Urinary bladder (tissue), 4 donors: ENCODE measurements at places on chromosomes 1 and 21.

- DNase-seq, result no peak
Measured at GRCh38 chr1:1770102-1770501, 8.2 kb downstream of the NADK start.

- no peak for DNase-seq
Measured at GRCh38 chr1:58524353-58524945, 22.1 kb downstream of the OMA1 start.

- no peak for DNase-seq
Measured at GRCh38 chr1:147515045-147515869, 26.0 kb upstream of the BCL9 start.

DNA sequence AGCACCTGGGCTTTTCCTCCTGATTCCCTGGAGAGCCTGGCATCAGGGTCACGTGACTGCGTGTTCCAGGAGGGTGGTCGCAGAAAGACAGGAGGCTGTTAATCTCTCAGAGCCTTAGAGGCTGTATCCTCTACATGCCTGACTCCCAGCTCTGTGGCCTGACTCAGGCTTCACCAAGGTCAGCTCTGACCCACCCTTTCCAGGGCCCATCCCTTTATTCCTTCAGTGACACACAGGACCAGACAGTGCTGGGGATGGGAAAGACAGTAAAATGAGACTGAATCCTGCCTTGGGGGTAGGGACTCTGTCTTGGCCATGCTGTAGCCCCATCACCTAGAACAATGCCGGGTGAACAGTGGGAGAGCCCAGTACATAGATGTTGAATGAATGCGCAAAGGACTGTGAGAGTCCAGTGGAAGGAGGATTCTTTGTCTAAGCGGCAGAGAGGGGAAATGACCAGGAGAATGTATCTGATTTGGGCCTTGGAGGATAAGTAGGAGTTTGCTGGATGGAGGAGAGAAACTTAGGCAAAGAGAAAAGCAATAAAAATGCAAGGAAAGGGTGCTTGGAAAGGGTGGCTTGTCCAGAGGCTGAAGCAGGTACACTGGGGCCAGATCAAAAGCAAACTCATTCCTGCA, 33.0 kb downstream of the EPHX1 start:
- no peak for DNase-seq

DNA sequence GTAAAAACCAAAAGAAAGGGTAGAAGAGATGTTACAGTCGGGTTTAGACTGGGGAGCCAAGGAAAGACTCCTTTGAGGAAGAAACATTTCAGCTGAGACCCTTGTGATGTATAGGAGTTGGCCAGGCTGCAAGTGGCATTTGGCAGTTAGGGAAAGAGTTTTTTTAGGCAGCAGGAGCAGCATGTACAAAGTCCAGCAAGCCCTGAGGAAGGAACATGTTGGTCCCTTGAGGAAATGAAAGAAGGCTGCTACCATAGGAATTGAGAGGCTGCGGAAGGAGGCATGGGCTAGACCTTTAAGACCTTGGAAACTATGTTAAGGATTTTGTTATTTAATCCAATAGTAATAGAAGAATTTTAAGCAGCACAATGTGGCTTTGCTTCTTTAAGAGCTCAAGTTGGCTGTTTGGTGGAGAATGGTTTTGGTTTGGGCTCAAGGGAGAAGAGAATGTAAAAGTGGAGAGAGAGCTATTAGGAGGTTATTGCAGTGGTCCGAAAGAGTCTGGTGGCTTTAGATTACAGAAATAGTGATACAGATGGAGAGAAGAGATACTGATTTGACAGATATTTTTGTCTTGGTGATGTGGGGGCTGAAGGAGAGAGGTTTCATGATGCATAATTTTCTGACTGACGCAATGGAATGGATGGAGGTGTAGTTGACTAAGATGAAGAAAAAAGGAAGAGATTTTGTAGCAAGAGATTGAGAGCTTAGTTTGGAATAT, 26.6 kb downstream of the SMAP2 start:
- no peak for DNase-seq

DNA sequence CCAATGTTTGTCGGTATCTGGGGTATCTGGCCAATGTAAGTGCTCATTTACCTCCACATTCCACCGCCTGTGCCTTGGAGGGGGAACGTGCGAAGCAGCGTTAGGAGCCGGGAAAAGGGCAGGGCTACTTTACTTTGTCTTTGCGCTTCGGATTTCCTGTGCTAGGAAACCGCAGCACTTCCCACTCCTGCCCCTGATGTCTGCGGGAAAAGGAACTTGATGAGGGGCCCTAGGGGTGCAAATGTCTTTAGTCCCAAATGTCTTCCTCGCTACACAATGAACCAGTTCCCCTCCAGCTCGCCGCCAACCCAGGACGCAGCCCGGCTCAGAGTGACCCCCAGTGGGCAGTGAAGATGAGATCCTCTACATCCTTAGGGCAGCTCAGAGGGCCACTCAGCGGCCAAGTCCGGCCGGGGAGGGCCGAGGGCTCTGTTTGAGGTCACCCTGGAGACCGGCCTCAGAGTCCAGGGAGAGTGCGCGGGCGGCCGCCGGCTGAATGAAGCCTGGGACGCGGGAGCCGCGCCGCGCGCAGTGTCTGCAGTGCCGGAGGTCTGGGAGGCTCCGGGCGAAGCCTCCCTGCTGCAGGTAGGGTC, at the start of gene DYNLT5:
DYNLT5 (plus strand) TSS at position 460 of the 593 bp plus-strand sequence. CDS start 2,200 bp downstream, outside the sequence.
- DNase-seq, result no peak

- DNase-seq, result no peak
Measured at GRCh38 chr1:112247036-112247597, 148.9 kb upstream of the CTTNBP2NL start.

DNA sequence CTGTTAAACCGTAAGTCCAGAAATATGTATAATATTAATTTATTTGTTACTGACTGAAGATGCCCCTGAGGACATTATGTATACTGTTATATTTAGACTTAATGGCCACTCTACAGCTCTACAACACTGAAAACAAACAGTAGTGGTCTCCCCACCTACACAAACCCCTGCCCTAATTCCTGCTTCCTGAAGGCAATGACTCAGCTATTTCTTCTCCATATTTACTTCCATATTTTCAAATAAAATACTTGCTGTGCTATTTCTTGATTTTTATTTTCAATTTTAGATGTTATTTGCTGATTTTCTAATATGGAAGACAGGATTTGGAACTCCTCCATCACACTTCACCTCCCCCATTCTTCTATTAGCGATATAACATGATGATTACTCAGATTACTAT, 97.6 kb downstream of the PCNX2 start:
- DNase-seq, result no peak

- no peak for DNase-seq
Measured at GRCh38 chr1:205061227-205061626, 18.2 kb downstream of the CNTN2 start.

DNA sequence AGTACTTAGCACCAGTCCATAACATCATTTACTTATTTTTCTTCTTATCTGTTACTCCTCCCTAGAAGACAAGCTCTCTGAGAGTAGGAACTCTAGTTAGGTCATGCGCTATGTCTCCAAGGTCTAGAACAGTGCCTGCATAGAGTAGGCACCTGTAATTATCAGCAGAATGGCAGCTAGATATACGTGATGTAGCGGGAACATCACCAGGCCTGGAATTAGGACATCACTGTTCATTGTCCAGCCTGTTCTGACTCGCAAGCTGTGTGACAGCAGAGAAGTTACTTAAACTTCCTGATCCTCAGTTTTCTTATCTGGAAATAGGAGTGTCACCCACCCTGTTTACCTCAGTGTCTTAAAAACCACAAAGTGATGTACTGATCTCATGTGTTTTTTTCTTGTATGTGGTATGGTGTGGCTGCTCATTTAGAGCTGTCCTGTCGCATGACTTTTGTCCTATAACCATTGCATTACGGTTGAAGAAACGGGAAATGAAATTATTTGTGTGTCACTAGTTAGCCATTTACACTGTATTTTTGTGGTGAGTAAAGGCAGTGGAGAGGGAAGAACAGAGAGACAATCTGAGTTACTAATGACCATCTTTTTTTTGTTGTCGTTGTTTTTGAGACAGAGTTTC, 37.1 kb upstream of the EXO1 start:
- DNase-seq, result no peak

DNA sequence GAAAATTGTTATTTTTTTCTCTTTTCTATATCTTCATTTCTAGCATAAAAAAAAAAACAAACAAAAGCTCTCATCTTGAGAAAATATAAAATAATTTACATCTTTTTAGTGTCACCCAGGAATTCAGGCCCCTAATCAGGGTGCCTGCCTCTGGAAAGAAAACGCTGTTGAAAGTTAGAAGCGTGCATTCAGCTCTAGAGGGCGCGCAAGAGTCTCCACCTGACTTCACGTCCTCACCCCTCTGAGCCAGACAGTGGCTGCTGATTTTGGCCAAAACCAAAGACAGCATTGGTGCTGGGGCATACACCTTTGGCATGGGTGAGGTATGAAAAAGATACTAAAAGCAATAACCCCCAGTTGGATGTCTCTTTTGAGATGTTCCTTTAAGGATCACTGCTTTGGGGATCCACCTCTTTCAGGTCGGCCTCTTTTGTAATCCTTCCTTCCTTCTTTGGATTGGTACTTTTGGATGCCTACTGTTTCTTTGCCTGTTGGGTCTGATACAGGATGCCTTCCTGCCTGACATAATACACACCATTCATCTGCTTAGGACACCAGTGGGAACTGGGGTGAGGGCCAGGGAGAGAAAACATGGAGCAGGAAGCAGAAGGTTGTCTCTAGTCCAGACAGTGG, 77.6 kb upstream of the CHRM3 start:
- DNase-seq, result no peak

GRCh38 chr1:228937851-228938536, 202.7 kb downstream of the RHOU start:
- no peak for DNase-seq

DNA sequence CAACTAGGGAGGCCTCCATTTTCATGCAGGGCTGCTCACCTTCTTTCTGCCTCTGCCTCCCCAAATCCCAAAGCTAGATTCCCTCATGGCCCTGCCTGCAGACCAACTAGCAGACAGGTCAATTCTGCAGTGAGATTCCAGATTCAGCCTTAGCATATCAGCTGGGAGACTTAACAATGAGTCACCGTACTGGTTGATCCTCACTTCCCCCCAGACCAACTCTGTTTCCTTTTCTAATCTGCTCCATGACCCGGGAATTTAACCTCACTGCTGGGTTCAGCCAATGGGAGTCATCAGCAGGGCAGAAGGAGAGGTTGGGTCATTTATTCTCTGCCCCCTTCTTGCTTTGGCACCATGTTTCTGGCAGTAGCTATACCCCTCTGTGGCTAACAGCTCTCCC, 140.6 kb upstream of the GRIK3 start:
- no peak for DNase-seq

DNA sequence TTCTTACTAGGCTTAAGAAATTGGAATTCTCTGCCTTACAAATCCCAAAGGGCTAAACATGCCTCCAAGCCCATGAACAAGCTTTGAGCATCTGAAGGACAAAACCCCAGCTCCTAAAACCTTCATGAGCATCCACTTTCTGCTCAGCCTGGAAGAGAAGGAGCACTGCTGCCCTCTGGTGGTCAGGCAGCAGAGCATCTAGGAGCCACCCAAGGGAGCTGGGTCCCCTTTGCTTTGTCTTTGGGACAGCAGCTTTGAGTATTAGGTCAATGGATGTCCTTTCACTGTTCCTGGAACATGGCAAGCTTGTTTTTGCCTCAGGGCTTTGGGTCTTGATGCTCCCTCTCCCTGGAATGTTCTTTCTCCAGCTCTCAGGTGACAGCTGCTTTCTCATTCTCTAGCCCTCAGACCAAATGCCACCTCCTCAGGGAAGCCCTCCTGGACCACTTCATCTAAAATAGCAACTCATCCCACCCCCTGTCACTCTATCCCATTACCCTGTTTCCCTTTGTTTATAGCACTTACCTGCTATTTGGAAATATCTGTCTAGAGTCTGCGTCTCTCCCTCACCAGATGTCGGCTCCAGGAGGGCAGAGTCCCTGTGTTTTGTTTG, 25.7 kb downstream of the RAB7B start:
- no peak for DNase-seq

- no peak for DNase-seq
Measured at GRCh38 chr1:192811594-192812239, 2.9 kb downstream of the RGS2 start.

GRCh38 chr1:96376846-96377245, 344.7 kb upstream of the PTBP2 start:
- no peak for DNase-seq

DNA sequence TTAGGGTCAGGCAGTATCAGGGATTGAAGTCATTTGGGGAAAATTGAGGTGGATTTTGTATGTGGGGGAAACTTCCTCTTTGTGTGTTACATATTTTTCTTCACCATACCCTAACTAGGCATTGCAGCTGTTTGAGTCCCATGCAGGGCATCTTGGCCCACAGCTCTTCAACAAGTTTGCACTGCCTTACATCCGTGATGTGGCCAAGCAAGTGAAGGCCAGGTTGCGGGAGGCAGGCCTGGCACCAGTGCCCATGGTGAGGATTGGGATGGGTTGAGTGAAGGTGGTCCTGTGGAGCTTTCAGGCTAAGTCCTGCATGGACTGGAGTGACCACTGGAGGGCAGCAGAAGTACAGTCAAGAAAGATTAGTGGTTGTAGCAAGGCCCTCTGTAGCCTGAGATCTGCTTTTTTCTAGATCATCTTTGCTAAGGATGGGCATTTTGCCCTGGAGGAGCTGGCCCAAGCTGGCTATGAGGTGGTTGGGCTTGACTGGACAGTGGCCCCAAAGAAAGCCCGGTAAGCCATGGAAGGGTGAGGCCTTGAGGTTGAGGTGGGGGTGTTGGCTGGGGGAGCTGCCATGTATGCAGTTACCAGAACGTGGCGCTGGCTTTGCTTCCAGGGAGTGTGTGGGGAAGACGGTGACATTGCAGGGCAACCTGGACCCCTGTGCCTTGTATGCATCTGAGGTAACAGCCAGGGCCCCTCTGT, 2.4 kb downstream of the UROD start:
- peak; percentile 57 for DNase-seq

GRCh38 chr1:117836069-117836468, 93.4 kb downstream of the GDAP2 start:
- DNase-seq, result no peak

DNA sequence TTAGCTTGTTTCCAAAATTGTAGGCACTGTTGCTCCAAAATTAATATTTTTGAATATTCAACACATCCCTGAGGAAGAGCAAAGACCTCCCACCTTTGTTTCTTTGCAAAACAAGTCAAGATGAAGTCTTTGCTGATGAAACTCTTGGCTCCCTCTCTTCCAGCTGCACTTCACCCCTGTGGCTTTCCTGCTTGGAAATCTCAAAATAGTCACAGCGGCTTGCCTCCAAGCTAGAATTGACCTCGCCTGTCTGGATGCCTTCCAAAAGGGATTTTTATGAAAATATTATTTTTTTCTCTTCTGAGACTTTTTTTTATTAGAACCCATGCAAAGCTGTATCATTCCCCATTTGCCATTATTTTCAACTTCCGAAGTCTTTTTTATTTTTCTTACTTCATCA, 71.1 kb upstream of the MROH9 start:
- no peak for DNase-seq

DNA sequence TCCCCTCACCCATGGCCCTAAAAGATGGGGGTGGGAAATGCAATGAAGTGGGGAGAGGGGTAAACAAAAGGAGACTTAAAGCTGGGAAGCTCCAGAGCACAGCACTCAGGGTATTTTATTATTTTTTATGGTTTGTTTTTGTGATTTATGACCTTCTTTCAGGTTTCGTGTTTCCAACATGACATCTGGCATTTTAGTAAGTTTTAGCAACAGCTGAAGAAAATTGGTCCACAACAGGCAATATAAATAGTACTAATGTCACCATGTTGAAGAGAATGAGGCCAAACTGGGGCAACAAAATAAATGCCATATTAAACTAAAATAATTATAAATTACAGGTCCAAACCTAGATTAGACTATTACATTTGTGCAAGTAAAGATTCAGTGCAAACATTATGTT, 56.3 kb downstream of the TBX15 start:
- DNase-seq, result no peak

- no peak for DNase-seq
Measured at GRCh38 chr1:201636510-201636971, 97.6 kb downstream of the NAV1 start.
